Subcutaneous adipose tissue (tissue), 4 donors: ENCODE measurements at places on chromosomes 6 and 20. TPM values are rescaled to one million over a fixed set of nuclear protein-coding genes. Genes with fewer than 3 reads are reported as not detected.

MMP24 gene
- total RNA-seq: 1.3 TPM

NSFL1C gene
- 58.2 TPM for total RNA-seq

E2F1 gene
- total RNA-seq: 1.8 TPM

PCNA gene
- total RNA-seq: 51.7 TPM

BMP2 gene
- 4.4 TPM for total RNA-seq

ARMH2 gene
- not detected for total RNA-seq

HLA-DOA gene
- 7.6 TPM for total RNA-seq

NUP43 gene
- 13.4 TPM for total RNA-seq

NMBR gene
- not detected for total RNA-seq

CST7 gene
- 2.2 TPM for total RNA-seq

MYCT1 gene
- total RNA-seq: 34.5 TPM

SLC35D3 gene
- not detected for total RNA-seq

LTB gene
- total RNA-seq: not detected

ID1 gene
- total RNA-seq: 235 TPM

ENPP1 gene
- total RNA-seq: 69.3 TPM

TGM3 gene
- total RNA-seq: 0.19 TPM

CTAGE9 gene
- not detected for total RNA-seq

GLP1R gene
- not detected for total RNA-seq

BANF2 gene
- total RNA-seq: not detected
